ENCODE measurements at places on chromosomes 4 and X.

GRCh38 chrX:14554131-14554715 is 24.9 kb downstream of the GLRA2 start:
- DNase-seq: no peak

- no peak for DNase-seq
These were observed 14.5 kb downstream of the PRSS48 start for GRCh38 chr4:151291485-151291884.

- DNase-seq: peak; percentile 54
These were observed 3.0 kb upstream of the CITED1 start for GRCh38 chrX:72308566-72309296.

GRCh38 chr4:139628184-139629012 is 37.2 kb upstream of the MGST2 start:
- DNase-seq: no peak

DNA sequence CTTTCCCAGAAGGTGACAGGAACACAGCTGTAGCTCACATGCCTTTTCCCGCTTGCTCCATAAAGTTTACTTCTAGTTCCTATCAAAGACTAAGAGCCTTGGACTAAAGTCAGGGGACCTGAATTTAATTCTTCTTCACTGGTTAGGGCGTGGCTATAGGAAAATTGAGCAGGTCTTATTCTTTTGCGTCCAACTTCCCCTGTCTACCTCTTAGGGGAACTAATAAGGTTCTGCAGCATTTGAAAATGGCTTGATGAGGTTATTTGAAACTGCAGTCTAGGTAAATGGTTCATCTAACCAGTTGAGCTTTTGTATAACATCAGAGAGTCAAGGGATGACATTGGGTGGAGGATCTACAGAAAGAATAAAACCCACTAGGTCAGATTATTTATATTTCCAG is 2.6 kb downstream of the ARHGAP10 start:
- no peak for DNase-seq

DNA sequence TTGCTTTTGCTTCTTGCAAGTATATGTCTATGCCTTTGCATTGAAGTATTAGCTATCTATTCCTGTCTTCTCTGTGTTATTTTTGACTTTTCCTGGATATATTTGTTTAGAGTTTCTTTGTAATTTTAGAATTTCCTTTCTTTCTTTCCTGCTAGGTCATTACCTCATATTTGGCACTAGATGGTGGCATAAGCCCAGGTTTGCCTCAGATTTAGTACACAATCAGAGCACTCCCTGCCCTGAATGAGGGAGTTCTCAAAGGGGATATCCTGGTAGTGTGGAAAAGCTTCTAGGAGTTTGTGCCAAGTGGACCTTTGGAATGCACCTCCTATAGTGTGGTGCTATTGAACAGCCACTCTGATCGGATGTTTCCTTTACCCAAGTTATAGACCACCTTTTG is 181.6 kb downstream of the UGT8 start:
- peak; percentile 20 for DNase-seq

DNA sequence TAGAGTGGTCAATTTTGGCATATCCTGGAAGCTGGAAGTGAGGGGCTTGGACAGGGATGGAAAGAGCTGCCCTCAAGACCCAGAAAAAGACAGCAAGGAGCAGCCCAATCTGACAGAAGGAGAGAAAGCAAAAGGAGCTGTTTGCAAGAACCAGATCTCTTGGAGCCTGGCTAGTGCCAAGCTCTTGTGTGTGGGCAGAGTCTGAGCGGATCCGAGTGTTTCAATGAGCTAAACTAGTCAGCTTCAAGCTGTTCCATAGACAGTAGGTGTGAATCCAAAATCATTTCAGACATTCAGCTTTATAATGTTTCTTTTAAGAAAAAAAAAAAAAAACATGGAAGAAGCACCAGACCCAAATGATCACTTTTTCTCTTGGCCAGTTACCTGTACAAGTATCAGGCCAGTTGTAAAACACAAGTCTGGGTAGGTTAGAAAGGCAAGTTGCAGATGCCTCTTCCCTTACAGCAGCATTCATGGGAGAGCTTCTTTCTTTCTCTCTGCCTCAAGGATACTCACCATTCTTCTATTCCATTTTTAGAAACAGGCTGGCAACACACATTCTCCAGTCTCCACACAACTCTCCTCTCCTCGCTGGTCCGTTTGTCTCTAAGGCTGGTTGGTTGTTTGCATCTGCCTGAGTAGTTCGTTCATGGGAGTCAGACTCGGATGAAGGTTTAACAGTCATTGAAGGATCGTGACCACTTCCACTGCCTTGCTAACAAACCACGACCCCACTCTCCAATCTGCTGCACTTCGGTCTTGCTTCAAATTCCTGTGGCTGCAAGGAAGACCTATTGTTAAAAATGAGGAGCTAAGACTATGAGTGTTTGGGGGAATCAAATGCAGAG is 105.2 kb upstream of the GATB start:
- no peak for DNase-seq

DNA sequence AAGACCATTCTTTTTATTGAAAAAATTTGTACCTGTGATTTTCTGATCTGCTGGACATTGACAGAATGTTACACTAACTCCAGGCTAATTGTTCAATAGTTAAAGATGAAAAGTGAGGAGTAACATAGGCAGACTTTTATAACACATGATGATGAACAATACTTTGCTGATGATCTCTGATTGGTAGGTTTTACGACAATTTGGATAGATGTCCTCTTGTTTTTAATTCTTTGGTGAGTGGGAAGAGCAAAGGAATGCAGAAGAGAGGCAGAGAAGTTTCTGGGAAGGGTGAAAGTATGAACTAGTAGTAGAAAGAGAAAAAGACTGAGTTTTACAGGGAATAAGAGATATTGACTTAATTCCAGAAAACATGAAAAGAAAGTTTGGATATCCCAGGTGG is 267.3 kb upstream of the HAND2 start:
- DNase-seq: no peak

DNA sequence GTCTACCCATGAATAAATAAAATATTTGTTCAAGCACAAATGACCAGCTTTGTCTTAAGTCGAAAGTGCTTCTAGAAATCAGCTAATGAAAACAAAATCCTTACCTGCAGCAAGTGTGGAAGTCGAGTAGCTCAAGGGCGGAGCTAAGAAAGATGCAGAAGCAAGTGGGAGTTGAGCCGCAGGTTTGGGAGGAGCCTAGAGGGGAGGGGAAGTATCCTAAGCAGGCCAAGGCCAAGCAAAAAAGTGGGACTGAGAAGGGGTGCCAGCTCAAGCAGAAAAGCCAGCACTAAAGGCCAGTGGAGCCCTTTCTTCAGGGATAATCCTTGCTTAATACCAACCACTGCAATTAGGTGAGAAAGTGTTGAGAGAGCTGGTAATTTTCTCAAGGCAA is 60.8 kb downstream of the DLG3 start:
- no peak for DNase-seq

- DNase-seq: no peak
These were observed 134.7 kb upstream of the FAM9C start for GRCh38 chrX:13179100-13179499.

DNA sequence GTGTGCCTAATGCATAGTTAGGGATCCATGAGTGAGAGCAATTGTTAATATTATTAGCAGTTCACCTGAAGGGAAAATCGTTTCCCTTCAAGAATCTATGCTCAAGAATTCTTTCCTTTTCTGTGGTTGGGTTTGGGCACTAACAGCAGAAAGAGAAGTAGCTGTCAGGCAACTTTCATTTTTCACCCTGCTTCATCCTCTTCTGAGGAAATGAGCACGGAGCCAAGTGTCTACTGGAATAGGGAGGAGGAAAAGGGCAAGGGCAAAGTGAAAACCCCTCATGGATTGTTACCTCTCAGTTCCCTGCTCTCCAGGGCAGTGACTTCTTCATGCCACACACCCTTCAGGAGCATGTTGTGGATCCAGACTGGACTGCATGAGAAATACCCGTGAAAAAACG is 2.6 kb upstream of the HPGDS start:
- DNase-seq: no peak

DNA sequence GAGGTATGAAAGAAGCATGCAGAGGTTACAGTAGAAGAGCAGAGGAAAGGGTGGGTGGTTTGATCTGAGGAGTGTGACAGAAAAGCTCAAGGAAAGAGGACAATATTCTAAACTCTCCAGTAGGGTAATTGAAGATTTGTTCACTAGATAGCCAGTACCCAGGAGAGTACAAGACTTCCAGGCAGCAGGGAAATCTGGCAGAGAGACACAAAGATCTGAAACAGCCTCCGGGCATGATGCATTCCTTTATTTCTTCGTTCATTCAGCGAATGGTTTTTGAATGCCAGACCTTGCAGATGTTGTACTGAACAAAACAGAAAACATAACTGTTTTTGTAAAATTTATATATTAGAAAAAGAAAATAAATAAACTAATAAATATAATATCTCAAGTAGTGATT is 766.6 kb downstream of the FAT4 start:
- DNase-seq: no peak

GRCh38 chr4:153293742-153294057 is 50.8 kb upstream of the MND1 start:
- DNase-seq: no peak

- no peak for DNase-seq
These were observed 1.2 kb downstream of the NPNT start for GRCh38 chr4:105896461-105896942.

- DNase-seq: no peak
These were observed 565.8 kb downstream of the GRXCR1 start for GRCh38 chr4:43458293-43458692.

DNA sequence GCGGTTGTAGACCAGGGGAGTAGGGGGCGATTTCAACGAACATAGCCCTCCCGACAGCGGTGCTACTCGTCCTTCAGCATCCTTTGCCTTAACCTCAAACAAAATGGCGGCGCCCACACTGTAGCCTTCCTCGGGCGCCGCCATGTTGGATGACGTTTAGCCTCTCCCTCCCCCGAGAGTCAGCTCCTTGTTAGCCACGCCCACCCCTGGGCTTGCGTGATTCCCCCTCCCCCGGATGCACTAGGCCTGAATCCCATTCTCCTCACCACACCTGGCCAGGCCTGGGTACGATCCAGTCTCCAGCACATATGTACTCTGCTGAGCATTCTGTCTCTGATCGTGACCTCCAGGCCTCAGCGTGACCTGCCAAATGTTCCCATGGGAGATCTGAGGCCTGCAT is 49.0 kb upstream of the ZNF157 start:
- DNase-seq: no peak

- DNase-seq: no peak
These were observed 8.8 kb upstream of the GALNT7 start for GRCh38 chr4:173159791-173160190.

DNA sequence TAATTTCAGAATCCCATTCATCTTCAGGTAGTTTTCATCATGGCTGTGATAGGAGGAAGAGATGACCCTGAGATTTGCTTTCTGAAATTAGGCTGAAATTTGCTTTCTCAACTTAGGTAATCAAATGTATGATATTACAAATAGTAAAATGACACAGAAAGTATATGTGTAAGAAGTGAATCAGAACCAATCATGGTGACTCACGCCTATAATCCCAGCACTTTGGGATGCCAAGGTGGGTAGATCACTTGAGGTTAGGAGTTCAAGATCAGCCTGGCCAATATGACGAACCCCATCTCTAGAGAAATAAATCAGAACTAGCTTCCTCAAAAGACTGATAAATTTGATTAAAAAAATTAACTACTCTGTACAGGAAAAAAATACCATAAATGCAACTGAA is 555.4 kb downstream of the STPG2 start:
- no peak for DNase-seq

- DNase-seq: no peak
These were observed 1137.6 kb downstream of the C4orf33 start for GRCh38 chr4:130233377-130234047.

- no peak for DNase-seq
These were observed 85.1 kb downstream of the PDLIM5 start for GRCh38 chr4:94536649-94537469.

DNA sequence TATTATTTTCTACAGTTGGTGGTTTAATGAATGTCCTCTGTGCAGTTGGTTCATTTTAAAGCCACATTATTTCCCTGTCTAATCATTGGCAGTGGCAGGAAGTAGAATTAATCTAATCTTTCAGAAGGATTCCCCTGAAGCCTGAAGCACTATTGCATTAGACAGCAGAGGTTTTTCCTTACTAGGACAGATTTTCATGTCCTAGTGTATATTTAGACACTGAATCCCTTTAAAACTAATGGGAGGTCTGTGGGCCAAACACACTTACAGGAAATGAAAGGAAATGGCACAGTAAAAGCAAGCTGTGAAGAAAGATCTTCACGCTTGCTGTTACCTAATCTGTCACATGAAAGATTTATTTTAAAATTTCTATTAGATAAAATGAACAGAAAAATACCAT is 165.2 kb downstream of the SLC39A8 start:
- DNase-seq: no peak

DNA sequence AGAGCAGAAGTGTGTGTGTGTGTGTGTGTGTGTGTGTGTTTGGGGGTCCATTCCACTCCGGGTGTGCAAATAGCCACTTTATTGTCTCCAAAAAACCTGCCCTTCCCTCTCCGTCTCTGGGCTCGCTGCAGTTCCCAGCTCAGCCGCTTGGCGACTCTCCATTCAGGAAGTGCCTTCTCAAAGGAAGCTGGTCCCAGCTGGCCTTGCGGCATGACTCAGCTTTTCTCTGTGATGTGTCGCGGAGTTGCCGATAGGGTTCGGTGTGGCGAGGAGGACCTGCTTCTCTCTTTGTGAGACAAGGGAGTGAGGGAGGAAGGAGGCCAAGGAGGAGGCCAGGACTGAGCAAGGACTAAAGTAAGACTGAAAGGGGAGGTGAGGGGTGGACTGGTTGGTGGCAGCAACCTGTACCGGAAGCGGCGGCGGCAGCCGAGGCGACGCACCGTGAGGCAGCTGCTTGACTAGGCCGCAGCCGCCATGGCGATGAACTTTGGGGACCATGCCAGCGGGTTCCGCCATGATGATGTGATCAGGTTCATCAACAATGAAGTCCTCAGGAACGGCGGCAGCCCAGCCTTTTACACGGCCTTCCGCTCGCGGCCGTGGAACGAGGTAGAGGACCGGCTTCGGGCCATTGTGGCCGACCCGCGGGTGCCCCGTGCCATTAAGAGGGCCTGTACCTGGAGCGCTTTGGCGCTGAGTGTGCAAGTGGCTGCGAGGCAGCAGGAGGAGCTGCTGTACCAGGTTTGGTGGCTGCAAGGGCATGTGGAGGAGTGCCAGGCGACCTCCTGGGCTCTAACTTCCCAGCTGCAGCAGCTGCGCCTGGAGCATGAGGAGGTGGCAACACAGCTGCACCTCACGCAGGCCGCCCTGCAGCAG is at the start of gene TEX13C:
Gene TEX13C, plus strand, starts transcription at position 226 of the 876 bp plus-strand sequence. Its CDS starts 249 bp downstream, at position 475.
- DNase-seq: no peak

DNA sequence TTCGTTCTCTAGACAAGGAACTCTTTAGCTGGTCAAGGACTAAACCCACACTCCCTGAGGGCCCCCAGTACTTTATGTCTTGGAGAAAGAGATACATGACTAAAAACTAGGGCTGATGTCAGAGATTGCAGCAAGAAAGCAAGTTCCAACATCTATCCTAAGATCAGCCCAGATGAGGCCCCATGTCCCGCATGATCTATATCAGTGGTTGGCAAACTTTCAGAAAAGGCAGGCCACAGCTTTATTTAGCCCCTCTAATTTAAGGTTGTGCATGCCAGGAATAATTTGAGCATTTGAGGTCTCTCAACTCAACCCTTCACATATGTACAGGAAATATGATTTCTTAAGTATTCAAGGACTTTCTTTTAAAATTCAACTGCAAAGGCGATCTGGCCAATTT is 44.1 kb upstream of the FRMD7 start:
- no peak for DNase-seq

Measured in NCI-H460 (cell line).